ENCODE measurements at places on chromosomes 16 and 17.

DNA sequence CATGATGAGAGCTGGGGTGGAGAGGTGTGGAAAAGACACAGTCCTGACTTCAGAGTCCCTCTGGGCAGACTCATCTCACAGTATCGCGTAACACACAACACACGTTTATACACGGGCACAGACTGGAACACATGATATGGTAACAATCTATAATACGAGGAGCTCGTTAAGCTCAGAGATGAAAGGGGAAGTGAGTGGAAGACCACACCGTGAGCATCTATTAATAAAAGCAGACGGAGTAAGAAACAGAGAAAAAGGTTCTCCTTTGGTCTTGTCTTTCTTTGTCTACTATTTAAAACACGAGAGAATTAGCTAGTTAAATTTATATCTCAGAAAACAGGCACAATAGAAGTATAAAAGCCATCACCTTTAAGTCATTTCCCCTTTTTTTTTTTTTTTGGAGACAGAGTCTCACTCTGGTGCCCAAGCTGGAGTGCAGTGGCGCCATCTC is 13.5 kb downstream of the ANKRD11 start:
- no peak for DNase-seq

- DNase-seq, result no peak
These were observed 5.1 kb upstream of the HSBP1 start for GRCh38 chr16:83802554-83803205.

DNA sequence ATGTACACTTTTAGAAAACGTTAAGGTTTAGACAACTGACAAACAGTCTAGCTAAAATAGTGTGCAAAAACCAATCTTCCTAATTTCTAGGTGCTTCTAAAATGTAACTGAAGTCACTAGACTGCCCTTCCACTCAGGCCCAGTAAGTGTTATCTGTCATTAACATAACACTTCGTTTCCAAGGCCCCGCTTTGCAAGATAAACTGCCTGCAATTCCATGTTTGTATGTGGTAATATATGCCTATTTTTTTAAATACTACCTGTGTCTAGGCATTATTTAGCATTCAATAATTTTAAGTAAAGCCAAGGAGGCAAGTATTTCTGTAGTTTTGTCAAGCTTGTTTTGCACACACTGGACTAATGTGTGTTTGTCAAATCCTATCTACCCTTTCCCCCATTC is 3.2 kb downstream of the USP32 start:
- no peak for DNase-seq

DNA sequence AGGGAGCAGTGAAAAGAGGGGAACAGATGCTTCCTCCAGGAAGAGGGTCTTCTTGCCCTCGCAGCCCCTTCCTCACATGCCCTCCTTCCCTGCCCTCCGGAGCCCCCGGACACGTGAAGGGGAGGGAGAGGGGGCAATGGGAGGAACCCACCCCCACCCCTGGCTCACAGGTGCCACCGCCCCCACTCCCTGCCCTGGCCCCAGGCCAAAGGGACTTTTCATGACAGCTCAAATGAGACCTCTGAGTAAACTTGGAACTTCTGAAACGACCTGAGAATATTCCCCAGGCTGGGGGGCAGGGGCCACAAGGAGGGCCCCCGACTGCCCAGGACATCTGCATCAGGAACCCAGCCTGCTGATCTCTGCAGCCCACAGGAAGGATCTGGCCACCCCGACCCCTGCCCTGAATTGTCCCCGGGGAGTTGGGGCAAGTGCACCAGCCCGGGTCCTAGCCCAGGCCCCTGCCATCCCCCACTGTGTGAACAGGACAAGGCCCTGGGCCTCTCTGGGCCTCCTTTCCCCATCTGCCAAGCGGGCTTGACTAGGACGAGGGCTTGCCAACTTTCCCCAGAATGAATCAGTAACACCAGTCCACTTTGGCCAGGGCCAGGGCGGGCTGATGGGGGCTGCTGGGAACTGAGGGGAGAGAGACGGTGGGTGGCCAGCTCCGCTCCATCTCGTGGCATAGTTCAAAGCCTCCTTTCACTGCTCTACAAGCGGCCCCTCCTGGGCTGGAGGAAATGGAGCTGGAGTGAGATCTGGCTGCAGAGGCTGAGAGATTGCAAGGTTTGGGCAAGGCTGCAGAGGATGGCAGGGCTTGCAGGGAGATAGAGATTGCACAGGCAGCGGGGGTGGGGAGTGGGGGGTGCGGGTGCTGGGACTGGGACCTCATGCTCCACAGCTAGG is 3.8 kb downstream of the IL21R start:
- DNase-seq, result no peak

- no peak for DNase-seq
These were observed 37.0 kb upstream of the ZNF750 start for GRCh38 chr17:82876602-82877379.

DNA sequence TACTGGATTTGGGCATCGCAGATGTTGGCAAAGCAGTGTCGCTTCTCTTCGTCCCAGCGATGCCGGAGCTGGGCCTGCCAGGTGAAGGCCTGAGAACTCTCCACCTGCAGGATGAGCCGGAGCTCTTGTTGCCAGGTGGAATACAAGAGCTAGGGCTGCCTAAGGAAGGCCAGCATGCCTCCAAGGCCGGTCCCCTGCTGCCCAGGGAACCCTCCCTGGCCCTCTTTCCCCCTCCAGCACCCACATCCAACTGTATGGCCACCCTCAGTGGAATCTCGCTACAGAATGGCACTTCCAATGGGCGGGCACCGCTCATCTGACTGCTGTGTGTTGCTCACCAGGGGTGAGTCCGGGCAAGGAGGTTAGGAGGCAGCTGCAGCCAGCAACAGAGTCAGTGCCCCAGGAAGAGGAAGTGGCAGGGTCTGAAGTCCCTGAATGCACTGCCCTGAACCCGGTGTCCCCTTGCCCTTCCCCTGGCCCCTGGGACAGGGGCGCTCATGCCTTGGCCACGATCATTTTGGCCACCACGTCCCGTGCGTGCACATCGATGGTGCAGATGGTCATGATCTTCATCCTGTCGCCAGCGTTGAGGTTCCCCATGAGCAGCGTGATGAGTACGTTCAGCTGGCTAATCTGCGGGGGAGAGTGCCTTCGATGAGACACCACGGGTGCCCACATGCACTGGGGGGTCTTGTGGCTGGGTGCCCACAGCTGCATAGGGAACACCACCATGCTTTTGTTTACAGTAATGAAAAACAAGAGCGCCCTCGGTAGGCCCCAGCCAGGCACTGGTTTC is 75.8 kb downstream of the DNAH17 start:
- no peak for DNase-seq

- no peak for DNase-seq
These were observed 14.0 kb upstream of the MPRIP start for GRCh38 chr17:17028059-17028877.

DNA sequence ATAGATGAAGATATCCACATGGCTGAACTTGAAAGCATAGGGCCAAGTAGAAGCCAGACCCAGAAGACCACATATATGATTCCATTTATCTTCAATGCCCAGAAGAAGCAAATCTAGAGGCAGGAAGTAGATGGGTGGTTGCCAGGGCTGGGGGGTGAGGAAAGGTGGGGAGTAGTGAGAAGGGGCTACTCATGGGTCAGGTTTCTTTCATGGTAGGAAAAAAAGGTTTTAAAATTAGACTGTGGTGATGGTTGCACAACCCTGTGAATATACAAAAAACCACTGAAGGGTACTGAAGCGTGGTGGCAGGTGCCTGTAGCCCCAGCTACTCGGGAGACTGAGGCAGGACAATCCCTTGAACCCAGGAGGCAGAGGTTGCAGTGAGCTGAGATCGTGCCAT is 5.4 kb downstream of the CD2BP2 start:
- DNase-seq, result no peak

GRCh38 chr16:27444015-27444414 is 42.0 kb downstream of the IL21R start:
- no peak for DNase-seq
